ENCODE measurements at places on chromosomes 11 and 22.

DNA sequence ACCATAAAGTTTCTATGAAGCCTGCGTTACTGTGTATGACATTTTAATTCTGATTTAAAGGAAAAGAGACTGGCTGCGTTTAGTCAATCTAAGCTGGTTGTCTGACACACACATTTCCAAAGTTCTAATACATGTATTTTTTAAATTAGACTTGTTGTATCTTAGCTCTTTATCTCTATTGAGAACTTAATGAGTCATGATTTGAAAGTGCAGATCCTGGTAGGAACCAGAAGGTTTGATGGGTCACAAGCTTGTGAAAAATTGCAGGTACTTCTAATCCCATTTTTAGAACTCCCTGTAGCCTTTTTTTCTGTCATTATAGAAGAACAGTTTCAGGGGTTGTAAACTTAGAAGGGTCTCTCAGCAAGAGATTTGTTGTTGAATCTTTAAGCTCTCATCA is 210.3 kb downstream of the DDX10 start:
- no peak for DNase-seq

DNA sequence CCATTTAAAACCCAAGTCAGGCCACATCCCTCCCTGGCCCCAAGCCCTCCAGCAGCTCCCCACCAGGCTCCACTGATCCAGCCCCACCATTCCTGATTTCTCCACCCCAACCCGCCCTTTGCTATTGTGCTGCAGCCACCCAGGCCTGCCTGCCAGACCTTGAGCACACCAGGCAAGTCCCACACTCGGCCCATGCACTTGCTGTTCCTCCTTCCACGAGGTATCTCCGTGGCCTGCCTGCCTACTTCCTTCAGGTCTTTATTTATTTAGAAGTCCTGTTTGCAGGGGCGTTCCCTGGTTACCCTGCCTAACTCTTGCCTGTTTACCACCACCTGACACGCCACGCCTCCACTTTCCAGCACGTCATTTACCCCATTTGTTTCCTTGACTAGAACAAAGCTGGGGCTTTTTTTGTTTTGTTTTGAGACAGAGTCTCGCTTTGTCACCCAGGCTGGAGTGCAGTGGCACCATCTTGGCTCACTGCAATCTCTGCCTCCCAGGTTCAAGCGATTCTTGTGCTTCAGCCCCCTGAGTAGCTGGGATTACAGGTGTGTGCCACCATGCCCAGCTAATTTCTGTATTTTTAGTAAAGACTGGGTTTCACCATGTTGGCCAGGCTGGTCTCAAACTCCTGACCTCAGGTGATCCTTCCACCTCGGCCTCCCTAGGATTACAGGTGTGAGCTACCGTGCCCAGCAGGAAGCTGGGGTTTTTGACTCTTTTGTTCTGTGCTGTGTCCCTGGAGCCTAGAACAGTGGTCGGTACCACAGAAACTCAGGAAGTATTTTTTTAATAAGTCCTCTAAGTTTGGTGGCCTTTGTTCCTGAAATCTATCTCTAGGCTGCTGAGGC is 6.7 kb downstream of the CENPM start:
- DNase-seq: peak; percentile 33

DNA sequence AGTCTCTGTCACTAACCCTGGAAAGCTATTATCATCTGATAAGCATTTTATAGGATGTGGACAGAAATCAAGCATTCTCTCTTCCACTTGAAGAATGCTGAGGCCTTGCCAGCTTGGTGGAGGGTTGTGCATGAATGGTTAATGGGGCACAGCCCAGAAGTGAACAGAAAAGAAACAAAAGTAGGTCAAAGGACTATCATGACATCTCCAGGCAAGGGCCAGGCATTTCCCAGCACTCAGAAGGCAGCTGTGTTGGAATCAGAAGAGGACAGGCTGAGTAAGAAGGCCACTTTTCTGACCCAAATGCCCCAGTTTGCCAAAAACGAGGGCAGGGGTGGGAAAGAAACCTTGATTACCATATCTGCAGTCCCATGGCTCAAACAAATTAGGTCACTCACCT is 12.4 kb downstream of the TENM4 start:
- no peak for DNase-seq

DNA sequence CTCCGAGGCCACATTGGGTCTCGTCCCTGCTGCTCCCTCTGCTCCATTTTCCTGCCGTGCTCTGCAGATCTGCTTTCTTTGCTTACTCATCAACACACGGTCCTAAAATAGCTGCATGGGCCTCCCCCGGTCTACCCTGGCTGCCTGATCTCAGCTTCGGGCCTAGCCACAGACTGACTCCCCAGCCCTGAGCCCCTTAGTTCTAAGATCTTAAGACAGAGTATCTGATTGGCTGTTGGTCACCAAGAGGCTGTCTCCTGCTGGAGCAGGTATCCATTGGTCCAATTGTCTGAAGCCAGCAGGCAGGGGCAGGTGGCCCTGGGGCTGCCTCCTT is 53.7 kb upstream of the NECTIN1 start:
- no peak for DNase-seq

GRCh38 chr11:13373216-13373615 is 89.8 kb downstream of the BTBD10 start:
- DNase-seq: no peak

GRCh38 chr11:15327786-15328231 is 213.1 kb downstream of the INSC start:
- DNase-seq: no peak

DNA sequence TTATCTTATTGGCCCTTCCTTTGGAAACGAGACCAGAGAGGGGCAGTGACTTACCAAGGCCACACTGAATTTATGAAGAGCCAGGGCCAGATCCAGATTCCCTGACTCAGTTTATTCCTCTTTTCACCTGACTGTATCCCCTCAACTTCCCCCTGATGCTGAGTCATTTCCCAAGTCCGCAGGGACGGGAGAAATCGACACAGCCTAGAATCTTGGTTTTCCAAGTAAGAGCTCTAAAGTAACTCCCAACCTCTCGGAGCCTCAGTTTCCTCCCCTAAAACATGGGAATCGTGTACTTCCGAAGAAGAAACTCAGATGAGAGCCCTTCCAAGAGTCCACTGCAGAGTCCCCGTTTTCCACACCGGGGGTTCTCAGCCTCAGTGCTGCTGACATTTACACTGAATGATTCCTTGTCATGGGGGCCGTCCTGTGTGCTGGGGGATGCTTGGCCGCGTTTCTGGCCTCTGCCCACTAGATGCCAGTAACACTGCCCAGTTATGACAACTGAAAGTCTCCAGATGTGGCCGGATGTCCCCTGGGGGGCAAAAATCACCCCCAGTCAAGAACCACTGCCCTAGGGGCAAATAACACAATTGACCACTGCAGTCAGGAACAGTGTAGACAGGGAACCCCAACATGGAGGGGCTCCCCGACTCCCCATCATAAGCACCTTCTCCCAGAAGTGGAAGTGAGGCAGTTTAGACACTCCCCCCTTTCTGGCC is 11.2 kb downstream of the MPST start:
- DNase-seq: no peak

DNA sequence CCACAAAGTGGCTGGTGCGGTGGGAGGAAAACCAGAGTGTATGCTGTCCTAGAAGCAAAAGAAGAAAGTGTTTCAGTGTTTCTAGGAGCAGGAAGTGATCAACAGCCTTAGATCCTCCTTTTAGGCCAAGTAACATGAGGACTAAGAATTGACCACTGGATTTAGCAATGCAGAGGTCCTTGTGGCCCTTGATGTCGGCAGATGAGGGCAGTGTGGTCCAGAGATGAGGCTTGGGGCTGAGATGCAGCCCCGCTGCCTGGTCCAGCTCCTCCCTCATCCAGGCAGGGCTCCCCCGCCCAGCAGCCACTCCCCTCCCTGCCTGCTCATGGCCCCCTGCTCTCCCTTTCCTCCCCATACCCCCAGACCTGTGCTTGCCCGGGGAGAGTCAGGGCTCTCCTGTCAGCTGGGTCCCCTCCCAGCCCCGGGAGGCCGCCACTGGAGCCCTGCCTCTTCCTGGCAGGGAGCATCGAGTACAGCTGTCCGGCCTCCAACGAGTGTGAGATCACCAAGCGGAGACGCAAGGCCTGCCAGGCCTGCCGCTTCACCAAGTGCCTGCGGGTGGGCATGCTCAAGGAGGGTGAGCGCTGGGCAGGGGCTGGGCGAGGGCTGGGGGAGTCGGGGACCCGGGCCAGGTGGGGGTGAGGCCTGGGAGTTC is 3.7 kb downstream of the TRMT112 start:
- no peak for DNase-seq

DNA sequence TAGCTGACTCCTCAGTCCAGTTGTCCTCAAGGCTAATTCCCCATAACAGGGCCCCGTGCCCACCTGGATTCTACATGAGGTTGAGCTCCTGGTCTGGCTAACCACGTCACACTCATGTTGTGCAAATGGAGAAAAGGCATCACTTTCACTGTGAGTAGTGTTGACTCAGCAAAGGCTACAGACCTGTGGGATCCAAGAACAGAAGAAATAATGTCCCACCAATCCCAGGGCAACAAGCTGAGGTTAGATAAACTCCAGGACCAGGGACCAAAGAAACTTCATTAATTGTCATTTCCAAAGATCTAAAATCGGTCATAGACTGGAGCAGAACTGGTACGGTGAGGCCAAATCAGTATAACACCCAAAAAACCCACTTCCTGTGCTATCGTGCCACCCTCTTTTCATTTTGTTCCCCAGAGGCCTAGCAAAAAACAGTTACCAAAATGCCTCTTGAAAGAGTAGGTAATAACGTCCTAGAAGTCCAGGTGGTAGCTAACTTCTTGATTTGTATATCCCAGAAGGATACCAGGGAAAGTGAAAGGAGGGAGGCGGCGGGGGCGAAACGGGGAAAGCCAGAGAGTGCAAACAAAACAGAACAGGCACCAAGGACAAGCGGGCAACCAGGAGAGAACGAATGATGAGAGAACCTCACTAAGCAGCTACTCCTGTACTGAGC is 1.4 kb downstream of the PCSK7 start:
- no peak for DNase-seq

DNA sequence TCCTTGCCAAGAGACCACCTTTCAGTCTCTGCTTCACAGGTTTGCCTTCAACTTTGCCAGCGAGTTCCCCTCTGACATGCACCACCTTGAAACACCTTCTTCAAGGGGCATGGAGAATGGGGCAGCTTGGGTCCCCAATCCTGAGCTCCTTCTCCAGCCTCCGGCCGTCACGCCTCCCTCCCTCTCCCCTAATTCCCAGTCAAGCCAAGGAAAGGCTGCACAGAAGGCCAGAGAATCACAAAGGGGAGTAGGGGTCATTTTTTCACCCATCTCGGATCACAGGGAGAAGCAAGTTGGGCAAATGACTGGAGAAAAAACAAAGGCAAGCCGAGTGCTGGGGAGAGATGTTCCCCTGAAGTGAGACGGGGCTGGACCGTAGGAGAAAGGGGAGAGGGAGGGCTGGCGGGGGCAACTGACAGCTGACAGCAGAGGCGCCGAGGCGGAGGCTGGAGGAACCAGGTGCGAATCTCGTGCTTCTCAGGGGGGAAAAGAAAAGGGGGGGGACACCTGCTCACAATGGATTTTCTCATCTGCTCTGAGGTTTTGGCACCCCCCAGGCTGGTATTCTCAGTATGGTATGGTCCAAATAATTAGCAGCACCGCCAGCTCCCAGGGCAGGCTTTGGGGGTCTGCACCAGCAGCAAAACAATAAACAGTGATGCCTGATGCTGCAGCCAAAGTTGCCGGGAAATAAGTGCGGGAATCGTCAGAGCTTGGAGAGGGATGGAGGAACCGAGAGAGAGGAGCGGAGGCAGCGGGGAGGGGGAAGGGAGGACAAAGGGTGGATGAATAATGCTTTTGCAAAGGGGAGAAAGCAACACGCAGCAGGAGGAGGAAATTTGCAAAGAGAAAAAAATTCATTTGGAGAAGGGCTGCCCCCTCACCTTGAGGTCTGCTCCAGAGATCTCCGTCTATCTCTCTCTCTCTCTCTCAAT is 644 bp downstream of the YPEL4 start:
- DNase-seq: peak; percentile 44

GRCh38 chr11:132631989-132632388 is 900.3 kb downstream of the OPCML start:
- no peak for DNase-seq

DNA sequence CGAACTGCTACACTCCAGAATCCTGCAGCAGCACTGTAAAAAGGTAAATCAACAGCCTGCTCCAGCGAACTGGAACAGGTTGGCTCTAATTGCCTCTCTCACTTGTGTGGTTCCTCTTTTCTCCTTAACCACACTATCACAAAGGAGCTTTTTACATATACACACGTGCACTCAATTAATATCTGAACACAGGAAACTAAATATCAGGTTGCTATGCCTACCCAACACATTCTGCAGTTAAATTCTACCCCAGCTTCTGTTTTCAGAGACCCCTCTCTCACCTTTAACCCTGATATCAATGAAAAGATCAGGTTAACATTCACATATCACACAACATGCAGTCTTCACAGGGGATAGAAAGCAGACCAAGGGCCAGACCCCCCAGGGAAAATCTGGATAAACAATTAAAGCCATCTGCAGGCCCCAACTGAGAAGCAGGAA is 11.0 kb downstream of the RBFOX2 start:
- no peak for DNase-seq

DNA sequence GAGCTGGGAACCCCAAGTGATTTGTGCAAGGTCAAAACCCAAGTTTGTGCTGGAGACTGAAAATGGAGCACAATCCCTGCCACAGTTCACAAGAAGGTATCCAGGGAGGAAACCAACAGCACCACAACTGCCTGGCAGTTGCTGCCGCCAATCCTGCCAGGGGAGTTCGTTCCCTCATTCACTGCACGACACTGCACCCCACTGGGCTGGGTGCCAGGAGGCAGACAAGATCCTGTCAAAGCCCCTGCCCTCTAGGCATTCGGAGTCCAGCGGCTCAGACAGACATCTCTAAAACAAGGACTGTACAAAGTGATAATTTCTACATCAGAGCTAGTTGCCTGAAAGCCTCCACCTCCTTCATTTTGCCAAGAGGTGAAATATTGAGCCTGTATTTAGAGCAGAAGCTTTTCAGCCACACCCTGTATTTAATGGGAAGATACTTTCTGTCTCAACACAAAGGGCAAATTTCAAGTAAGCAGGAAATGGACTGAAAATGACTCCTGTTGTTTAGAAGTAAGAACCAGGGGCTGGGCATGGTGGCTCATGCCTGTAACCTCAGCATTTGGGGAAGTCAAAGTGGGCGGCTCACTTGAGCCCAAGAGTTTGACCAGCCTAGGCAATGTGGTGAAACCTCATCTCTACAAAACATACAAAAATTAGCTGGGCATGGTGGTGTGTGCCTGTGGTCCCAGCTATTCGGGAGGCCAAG is 277.4 kb upstream of the NARS2 start:
- DNase-seq: peak; percentile 74

GRCh38 chr11:12687216-12687623 is 13.0 kb downstream of the TEAD1 start:
- no peak for DNase-seq

- peak; percentile 54 for DNase-seq
Measured at GRCh38 chr11:32891657-32892354, 805 bp upstream of the QSER1 start.

- no peak for DNase-seq
Measured at GRCh38 chr22:20967697-20968211, 699 bp downstream of the AIFM3 start.

DNA sequence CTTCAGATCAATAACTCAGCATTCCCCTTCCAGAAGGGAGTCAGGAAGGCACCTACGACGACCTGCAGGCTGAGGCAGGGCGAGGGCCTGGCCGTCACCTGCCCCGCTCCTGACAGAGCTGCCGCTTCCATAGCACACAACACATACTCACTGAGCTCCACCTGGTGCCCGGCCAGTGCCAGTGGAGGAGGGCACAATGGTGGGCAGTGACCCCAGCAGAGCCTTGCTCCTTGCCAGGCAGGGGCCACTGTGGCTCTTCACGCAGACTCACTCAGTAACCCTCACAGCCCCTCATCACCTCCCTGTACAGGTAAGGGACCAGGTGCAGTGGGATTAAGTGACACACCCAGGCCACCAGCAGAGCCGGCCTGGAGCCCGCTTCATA is 24.6 kb downstream of the LRFN4 start:
- no peak for DNase-seq
